ENCODE measurements at places on chromosomes 7 and 10. TPM values are rescaled to one million over a fixed set of nuclear protein-coding genes. Genes with fewer than 3 reads are reported as not detected.

Gene HOXA6
- total RNA-seq = 0.31 TPM

DNA sequence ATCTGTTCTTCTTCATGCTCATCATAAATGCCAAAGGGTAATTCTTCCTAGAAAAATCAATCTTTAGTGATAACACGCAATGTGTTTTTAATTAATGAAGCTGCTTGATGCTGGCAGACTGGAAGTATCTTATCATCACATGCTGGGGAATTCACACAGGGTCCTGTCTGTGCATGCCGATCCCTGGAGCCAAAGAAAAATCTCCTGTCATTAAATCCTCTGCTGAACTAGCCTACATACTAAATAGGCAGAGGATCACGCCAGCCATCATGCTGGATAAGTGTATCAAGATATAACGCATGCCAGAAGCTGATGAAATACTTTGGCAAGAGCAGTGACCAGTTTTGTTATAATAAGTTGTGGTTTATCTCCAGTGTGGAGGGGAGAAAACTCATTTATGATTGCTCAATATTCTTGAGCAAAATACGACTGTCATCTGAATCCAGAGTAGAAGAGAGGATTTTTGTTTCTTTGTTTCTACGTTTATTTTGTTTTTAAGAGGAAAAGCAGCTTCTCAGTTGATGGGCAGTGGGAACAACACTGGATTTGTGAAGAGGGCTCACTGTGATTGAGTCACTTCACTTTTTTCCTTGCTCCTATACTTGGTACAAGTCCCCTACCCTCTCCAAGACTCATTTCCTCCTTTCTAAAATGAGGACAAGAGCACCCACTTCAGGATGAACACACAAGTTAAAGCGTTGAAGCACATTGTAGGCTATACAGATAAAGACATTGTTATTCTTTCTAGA is 649.1 kb downstream of the TNS3 start:
- DNase-seq = no peak

DNA sequence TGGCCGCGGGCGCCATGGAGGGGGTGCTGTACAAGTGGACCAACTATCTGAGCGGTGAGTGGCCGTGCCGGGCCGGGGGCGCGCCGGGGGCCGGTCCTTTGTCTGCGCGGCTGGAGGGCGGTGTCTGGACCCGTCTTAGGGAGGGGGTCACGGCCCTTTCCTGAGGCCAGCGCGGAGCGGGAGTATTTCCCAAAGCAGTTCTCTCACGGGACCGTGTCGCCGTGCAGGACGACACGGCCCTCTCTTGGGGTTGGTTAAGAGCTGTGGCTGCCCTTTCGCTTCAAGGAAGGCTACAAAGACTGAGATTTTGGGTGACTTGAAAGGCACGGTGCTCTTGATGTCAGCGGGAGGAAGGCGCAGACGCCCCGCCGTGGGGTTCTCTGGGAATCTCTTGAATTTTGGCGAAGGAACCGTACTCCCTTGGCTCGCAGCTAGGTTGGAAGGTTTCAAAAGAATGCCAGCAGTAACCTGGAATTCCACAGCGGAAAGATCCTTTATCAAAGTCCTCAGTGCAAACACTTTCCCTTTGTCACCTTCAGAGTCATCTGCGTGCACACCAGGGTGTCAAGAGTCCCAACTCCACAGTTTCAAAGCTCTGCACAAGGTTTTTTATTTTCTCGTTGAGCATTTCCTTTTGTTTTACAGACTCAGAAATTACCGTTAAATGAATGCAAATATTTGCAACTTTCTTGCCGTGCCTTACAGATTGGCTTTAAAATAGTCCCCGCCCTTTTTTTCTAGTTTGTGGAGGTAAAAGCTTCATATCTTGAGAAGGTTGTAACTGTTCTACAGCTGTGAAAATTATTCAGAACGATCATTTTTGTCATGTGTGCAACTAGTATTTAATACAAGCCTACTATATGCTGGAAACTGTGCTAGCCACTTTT is 780 bp downstream of the PLEKHA8 start:
- DNase-seq = peak; percentile 34

Gene FAM13C
- not detected for total RNA-seq

DNA sequence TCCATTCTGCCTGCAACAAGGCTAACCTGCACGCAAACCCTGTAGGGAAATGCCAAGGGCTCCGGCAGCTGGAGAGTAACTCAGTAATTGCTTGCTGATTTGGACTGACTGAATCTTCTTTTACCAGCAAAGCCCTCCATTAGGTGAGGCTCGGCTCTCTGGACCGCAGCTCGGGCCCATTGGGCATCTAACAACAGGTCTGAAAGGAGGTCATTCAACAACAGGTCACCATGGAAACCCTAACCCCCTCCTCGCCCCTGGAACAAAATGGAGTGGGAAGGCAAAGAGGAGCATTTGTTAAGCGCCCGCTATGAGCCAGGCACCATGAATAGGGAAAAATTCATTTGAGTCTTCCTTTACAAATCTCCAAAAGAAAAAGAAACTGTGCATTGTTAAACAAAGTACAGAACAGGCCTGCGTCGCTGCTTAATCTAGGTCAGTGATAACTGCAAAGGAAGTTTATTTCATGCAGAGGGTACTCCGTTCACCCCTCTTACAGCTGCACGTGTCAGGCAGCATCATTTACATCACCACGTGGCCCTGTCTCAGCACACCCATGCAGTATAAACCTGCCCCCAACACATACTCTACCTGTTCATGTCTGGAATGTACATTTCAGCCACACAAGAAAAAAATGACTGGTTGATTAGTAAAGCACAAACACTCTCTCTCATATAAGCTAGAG is 248.8 kb upstream of the NEBL start:
- no peak for DNase-seq

DNA sequence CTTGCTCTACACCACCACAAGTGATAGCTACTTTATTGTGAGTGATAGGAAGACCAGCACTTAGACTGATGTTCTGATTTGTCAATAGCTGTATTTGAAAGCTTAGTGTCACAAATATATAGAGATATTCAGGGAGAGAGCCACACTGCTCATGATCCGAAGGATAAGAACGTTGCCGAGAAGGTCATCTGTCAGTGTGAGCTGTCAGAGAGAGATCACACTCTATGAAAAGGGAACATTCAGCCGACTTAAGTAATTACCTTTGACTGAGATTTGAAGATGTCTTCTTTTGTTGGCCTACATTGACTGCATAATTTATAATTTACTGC is 322.6 kb downstream of the TFEC start:
- DNase-seq = no peak

DNA sequence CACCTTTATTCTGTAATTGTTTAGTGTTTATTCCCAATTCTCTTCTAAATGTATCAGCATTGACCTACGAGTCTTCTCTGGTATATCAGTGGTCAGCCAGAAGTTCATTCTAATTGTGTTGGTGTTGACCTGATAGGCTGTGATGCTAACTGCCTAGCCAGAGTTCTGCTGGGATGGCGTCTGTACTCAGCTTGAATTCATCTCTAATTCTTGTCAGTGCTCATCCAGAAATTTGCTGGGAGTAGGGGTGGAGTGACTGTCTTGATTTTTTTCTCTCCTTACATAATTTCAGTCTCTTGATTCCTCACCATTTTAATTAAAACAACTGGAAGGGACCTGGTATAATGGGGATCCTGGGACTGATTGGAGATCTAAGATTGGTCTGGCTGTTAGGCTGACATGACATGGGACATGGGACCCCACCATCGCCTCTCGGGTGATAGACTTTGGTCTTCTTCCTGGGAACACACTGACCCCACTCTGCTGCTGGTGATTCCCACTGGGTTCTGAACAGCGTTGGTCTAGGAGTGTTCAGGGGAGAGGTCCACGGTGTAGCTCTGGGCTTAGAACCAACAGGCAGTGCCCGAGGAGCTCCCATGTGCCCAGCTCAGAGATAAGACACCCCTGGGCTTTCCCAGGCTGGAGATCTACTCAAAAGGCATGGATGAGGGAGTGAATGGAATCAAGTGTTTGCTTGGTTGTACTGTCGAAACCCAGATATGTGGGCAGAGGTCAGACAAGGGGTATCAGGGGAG is 3.8 kb downstream of the NEURL1 start:
- no peak for DNase-seq

GRCh38 chr7:43700059-43700501 is 29.2 kb downstream of the COA1 start:
- DNase-seq = no peak

DNA sequence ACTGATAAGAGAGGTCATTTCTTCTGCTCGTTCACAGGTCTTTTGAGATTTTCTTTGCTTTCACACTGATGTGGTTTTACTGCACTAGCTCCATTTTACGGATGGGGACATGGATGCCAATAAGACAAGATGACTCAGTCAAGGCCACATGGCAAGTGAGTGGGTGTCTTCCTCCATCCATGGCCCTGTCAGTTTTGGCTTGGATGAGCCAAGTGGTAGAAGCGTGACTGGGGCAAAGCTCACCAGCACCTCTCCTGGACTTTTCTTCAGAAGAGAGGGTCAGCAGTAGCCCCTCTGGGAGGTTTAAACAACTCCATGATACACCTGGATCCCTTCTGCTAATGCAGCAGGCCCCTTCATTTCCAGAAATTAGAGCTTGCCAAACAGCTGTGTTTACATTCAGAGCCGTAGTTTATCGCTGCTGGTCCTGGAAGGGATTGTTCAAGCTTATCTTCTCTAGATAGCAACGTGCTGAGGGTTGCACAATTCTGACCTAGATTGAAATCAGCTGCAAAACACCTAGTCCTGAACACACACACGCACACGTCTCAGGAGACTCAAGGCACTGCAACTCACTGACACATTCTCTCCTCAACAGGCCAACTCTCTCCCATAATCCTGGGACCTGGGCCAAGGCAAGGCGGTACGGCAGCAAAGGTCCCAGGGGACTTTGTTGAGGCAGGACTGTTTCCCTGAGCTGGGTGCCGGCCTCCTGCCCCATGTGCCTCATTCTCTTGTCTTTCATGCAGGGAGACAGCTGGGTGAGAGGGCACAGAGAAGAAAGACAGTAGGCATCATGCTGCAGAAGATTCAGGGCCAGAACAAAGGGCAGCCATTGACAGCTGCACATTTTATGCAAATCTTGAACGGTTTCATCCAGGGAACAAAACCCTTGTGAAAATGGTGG is 14.2 kb upstream of the PDCD4 start:
- DNase-seq = no peak

DNA sequence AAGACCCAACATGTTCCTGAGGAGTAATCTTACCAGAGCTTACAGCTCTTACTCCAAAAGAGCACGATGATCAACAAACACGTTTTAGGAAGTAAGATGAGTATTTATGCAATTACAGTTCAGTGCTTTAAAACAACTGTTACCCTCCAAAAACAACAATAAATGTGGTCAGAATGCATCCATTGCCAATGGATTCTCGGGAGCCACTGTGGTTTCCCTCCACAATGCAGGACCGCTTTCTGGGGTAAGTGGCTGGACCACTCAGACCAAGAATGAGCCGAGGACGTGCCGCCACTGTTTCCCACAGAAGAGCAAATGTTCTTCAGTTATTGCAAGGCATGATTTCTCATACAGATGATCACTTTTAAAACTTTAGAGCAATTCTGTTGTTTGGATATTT is 232.3 kb upstream of the MKLN1 start:
- no peak for DNase-seq

- DNase-seq = no peak
These were observed 2.3 kb upstream of the CREB5 start for GRCh38 chr7:28409716-28410627.

- no peak for DNase-seq
These were observed 301.5 kb downstream of the ZEB1 start for GRCh38 chr10:31620226-31621151.

- DNase-seq = no peak
These were observed 1.4 kb upstream of the PODXL start for GRCh38 chr7:131557652-131558385.

GRCh38 chr7:22858640-22859561 is 36.3 kb upstream of the TOMM7 start:
- DNase-seq = no peak

GRCh38 chr7:138776166-138776833 is 21.5 kb upstream of the TMEM213 start:
- no peak for DNase-seq

DNA sequence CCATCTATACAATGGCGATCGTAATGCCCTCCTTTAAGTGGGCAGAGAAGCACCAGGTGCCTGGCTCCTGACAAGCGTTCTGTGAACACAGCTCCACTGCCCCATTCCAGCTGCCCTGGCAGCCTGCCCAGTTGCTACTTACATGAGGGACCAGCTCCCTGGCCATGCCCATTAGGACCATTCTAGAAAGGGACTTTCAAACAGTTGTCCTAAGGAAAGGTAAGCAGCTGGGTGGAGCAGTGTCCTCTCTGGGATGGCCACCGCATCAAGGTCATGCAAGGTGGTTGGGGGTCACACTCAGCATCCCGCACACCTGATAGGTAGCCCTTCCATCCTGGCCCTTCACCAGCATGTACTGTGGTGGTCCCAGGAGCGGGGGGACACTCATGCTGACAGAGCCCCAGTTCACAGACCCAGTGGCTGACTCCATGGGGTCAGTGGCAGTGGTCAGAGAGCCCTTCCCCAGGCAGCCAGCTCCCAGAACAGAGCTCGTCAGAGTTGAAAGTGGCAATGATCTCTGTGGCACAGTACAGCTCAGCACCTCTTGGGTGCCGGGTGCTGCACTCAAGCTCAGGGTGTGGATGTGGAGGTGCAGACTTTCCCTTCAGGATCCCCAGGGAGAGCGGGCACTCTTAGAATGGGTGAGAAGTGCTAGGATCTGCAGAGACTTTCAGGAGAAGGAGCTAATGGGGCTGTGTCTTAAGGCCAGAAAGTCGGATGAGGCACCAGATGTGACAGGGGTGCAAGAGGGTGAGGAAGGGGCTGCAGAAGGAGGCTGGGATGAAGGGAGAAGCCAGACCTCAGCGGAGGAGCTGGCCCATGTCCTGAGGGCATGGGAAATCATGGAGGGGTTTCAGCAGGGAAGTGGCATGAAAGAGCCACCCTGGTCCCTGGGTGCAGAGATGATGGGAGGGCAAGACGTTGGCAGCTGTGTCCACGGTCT is 10.9 kb downstream of the MMRN2 start:
- no peak for DNase-seq

Gene TMEM236
- 0.05 TPM for total RNA-seq

- no peak for DNase-seq
These were observed 65.7 kb upstream of the SDK1 start for GRCh38 chr7:3235322-3235721.

DNA sequence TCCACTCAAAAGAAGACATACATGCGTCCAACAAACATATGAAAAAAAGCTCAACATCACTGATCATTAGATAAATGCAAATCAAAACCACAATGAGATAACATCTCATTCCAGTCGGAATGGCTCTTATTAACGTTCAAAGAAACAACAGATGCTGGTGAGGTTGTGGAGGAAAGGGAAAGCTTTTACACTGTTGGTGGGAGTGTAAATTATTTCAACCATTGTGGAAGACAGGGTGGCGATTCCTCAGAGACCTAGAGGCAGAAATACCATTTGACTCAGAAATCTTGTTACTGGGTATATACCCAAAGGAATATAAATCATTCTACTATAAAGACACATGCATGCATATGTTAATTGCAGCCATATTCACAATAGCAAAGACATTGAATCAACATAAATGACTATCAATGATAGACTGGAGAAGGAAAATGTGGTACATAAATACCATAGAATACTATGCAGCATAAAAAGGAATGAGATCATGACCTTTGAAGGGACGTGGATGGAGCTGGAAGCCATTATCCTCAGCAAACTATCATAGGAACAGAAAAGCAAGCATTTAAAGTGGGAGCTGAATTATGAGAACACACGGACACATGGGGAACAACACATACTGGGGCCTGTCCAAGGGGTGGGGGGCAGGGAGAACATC is 28.4 kb downstream of the PCDH15 start:
- no peak for DNase-seq

- no peak for DNase-seq
These were observed 103.6 kb downstream of the ELMO1 start for GRCh38 chr7:37344886-37345579.

Data from activated naive CD4-positive, alpha-beta T cell treated with anti-CD3 and anti-CD28 coated beads, Interleukin-2, amount 50 U/mL, for 72 hours (primary cell).